ENCODE measurements at places on chromosomes 7 and 10.

DNA sequence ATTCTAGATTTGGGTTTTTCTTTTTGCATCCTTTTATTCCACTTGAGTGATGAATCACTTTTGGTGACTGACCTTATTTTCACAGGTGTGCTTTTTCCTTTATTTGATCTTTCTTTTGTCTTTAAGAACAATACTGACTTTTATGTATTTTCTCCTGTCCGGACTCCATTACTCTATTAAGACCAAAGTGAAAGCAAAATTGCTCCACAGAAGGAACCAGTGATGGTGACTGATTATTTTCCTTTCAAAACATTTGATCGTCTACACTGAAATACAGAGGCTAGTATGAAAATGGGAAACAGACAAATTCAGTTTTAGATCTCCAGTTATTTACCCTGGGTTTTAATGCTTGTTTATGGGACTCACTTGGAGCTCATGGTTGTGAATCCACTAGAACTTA, 15.5 kb downstream of the EXOC4 start:
- DNase-seq, result no peak

- no peak for DNase-seq
Measured at GRCh38 chr7:44400033-44400511, 74.7 kb upstream of the CAMK2B start.

DNA sequence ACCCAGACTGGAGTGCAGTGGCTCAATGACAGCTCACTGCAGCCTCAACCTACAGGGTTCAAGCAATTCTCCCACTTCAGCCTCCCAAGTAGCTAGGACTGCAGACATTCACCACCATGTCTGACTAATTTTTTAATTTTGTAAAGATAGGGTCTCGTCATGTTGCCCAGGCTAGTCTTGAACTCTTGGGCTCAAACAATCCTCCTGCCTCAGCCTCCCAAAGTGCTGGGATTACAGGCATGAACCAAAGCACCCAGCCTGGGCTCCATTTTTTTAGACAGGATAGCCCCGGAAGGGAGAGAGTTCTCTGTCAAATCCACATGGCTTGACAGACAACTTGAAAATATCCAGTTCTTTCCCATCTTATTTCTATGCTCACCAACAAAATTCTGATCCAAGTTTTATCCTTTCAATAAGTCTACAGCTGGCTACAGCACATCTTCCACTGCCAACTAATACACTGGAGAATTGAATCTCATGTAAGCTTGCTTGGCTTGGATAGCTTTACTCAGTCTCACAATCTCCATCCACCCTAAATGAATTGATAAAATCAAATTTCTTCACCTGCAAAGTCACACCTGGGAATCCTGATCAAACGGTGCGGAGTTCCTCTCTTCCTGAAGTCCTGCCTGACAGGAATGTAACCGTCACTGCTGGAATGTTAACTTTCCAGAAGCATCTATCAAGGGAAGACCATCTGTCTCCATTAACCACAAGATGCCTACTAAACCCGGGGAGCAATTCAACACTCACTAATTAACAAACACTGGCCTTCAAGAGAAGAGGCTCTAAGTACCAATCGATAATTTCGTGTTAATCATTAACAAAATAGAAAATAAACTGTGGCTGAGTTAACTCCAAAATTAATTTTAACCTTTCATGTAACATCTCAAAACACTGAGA, 239.7 kb upstream of the MKLN1 start:
- no peak for DNase-seq

GRCh38 chr7:131034166-131034881, 293.4 kb upstream of the MKLN1 start:
- DNase-seq, result no peak

GRCh38 chr7:118202061-118202460, 18.1 kb downstream of the LSM8 start:
- DNase-seq, result no peak

DNA sequence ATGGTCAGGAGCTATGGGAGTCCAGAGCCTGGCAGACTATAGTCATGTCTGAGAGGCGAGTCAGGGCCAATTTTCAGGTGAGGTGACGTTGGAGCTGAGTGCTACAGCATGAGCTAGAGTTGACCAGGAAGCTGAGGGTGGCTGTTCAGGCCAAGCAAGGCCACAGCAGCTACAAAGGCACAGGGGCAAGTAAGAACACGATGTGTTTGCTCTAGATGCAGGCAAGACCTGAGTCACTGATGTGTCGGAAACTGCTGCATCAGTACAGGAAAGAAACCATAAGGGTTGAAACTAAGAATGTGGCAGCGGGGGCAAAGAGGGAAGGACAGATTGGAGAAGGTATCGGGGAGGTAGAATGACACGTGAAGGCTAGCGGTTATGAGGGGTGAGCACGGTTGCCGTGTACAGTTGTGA, 11.8 kb upstream of the RRP12 start:
- no peak for DNase-seq

DNA sequence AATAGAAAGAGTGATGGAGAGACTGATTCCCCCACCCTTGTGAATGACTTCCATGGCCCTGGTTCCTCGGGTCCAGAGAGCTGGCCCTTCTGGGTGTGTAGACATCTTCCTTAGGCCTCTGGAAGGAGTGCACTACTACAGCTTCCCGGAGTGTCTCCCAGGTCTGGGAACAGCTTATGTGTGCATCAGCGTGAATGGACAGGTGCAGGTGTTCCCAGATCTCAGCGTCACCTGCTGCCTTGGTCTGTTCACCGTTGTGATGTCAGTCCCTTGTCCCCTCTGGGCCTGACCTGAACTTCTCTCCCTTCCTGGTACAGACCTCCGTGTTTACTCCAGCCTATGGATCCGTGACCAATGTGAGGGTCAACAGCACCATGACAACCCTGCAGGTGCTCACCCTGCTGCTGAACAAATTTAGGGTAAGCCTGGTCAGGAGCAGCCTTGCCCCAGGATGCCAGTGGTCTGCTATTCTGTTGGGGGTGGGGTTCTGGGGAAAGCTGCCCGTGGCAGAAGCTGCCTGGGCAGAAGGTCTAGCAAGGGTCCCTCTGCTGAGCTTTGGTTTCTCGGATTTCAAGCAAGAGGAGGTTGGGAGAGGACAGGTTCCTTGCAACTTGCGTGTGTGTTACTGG, 10.5 kb upstream of the DEPP1 start:
- DNase-seq, result no peak

DNA sequence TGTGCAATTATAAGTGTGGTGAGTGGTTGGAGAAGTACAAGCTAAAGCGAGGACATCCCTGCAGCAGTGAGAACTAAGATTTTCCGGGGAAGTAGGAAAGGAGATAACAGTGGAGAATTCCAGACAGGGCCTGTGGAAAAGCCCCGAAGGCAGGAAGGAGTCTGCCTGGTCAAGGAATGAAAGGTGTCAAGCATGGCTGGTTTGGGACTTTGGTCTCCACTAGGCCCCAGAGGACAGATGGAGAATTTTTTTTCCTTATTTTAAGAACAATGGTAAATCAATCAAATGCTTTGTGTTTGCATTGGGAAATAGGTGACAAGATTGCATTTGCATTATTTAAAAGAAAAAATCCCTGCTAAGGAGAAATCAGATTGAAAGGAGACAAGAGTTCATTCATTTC, 3.2 kb upstream of the CEP55 start:
- DNase-seq, result no peak

DNA sequence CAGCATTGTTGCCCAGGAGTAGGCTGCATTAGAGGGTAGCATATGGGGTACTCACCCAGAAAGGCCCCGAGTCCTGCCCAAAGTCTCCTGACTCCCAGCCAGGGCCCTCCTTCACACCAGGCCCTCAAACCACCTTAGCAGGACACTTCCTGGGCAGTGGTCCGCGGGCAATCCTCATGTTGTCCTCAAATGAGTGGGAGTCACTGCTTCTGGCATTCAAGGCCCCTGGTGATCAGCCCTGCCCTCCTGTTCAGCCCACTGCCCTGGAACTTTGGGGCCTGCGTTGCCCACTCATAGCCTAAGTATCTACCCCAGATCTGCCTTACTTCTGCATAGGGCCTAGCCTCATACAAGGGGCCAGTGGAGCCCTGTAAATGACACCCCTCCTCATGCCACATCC, 70.9 kb upstream of the PRLHR start:
- DNase-seq, result no peak

DNA sequence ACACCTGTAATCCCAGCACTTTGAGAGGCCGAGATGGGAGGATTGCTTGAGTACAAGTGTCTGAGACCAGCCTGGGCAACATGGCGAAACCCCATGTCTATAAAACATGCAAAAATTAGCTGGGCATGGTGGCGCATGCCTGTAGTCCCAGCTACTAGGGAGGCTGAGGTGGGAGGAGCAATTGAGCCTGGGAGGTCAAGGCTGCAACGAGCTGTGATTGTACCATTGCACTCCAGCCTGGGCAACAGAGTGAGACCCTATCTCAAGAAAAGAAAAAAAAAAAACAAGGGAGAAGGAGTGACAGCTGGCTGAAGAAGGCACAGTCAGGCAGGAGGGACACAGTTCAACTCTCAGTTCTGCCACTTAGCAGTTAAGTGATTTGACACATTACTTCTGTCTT, 26.4 kb upstream of the ZCCHC24 start:
- no peak for DNase-seq

- DNase-seq, result no peak
Measured at GRCh38 chr7:25694699-25695098, 457.3 kb upstream of the NFE2L3 start.

- no peak for DNase-seq
Measured at GRCh38 chr10:67284589-67284988, 358.8 kb downstream of the LRRTM3 start.

DNA sequence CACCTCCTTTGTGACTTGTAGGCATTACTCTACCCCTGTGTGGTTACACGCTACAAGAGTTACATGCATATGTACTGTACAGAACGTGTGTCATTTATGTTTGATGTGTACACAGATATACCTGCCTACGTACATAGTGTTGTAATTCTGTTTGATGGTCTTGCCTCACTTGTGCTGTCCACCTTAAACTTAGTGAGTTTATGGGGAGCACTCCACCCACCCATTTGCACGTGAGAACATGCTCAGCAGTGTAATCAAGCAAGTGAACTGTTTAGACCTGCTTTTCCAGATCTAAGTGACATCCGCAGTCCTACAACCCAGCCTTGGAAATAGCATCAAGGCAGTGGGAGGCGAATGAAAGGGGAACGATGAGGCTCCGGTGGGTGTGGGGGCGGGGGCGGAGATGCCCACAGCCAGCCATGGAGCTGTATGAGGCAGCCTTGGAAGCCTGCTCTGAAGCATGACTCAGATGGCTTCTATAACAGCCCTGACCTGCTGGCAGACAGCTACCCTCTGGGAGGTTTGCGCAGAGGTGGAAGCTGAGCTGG, 52.1 kb downstream of the SUFU start:
- no peak for DNase-seq

- DNase-seq, result no peak
Measured at GRCh38 chr10:23912884-23913404, 296.0 kb upstream of the KIAA1217 start.

- DNase-seq, result no peak
Measured at GRCh38 chr10:30737931-30738391, 108.4 kb upstream of the LYZL2 start.

- DNase-seq, result no peak
Measured at GRCh38 chr7:135459951-135460567, 49.8 kb downstream of the CNOT4 start.

Measured in activated naive CD4-positive, alpha-beta T cell (primary cell).